IMR-90 (cell line): ENCODE measurements at places on chromosomes 1 and 21.

- peak; percentile 35 for DNase-seq
Observed at GRCh38 chr1:215282557-215282956, 200.0 kb downstream of the KCNK2 start.

- DNase-seq = no peak
Observed at GRCh38 chr21:34606621-34607020, 8.3 kb downstream of the RCAN1 start.

- DNase-seq = peak; percentile 62
Observed at GRCh38 chr1:9228609-9229008, 6.0 kb upstream of the H6PD start.

DNA sequence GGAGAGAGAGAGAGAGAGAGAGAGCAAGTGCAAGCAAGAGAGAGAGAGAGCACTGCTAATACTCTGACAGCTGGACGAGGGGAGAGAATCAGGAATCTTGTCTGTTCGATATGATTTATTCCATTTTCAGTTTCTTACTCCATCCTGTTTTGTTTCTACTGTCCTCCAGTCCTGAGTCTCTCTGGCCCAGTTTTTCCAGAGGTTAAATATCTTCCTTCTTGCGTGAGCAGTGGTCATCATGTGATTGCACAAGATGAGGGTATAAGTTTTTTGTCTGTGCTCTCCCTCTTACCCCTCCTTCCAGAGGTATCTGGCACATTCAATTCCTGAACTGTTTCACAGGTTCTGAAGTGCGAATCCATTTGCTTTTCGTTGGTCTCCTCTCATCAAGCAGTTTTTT is 16.8 kb downstream of the UBE2U start:
- DNase-seq = no peak

- no peak for DNase-seq
Observed at GRCh38 chr1:117564227-117565075, 41.4 kb upstream of the TENT5C start.

GRCh38 chr1:16926491-16927073 is 4.9 kb downstream of the CROCC start:
- DNase-seq = no peak

GRCh38 chr1:32877211-32878110 is 6.7 kb upstream of the FNDC5 start:
- no peak for DNase-seq

DNA sequence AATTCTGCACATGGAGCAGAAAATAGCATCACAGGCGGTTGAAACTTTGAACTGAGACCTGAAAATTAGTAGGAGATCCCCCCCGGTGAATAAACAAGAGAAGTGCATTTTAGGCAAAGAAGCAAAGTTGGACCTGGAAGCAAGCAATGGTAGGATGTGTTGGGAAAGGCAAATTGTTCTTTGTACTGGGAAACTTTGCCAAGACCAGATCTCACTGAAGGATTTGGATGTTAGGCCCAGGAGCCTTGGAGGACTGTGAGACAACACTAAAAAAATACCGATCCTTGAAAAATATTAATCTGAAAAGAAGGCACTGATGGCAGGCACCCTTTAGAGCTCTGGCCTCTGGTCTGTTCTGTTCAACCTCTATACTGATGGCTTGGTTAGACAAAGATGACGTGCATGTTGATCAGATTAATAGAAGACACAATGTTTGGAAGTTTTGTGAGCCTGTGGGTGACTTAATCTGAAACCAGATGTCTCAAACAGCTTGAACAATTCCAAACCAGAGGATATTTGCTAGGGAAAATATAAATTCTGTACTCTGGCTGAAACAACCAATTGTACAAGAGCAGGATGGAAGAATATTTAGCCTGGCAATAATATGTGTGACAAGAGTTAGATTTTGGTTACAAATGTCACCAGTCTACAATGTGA is 108.4 kb downstream of the ROR1 start:
- peak; percentile 47 for DNase-seq

GRCh38 chr21:33069645-33069993 is 322 bp upstream of the OLIG1 start:
- no peak for DNase-seq

GRCh38 chr1:29990304-29990703 is 733.1 kb downstream of the MATN1 start:
- no peak for DNase-seq

- DNase-seq = no peak
Observed at GRCh38 chr1:55213885-55214211, 1.3 kb downstream of the USP24 start.

GRCh38 chr1:41533731-41534080 is 49.2 kb upstream of the EDN2 start:
- DNase-seq = no peak

- peak; percentile 54 for DNase-seq
Observed at GRCh38 chr1:162548170-162548569, 13.4 kb upstream of the UAP1 start.

GRCh38 chr1:27863538-27863915 is 8.8 kb upstream of the THEMIS2 start:
- no peak for DNase-seq

DNA sequence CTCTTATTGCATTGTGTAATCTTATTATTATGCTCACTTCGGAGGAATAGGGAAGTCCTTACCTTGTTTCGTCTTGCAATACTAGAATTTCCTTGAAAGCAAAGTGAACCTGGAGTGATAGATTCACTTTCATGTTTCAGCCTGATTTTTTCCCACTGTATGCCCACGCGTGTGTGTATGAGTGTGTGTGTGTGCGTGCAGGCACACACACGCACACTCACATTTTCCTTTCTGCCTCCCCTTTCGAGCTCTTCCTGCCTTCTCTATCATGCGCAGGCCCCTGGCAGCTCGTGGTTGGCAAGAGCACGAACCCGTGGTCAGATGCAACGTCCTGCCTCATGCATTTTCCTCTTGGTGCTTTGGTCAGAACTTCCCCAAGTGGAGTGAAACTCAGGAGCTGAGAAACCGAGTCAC is at the start of gene GCSAML:
GCSAML (plus strand) TSS at position 366 of the 414 bp plus-strand sequence. CDS start 58 bp downstream, outside the sequence.
- no peak for DNase-seq

DNA sequence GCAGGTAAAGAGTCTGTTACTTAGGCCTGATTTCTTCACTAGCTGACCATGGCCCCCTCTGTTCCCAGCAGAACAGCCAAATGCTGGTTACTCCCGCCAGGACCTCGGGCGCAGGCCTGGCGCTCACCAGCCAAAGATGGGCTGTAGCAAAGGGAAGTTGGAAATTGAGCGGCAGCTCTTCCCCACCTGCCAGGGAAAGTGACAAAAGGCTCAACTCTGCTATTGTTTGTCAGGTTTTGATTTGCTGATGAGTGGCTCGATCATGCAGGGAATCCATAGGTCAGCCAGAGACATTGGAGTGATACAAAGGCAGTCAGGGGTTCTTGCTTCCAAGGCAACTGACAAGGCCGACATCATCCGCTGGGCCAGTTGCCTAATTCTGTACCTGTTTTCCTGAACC is 120.1 kb downstream of the ASTN1 start:
- no peak for DNase-seq

DNA sequence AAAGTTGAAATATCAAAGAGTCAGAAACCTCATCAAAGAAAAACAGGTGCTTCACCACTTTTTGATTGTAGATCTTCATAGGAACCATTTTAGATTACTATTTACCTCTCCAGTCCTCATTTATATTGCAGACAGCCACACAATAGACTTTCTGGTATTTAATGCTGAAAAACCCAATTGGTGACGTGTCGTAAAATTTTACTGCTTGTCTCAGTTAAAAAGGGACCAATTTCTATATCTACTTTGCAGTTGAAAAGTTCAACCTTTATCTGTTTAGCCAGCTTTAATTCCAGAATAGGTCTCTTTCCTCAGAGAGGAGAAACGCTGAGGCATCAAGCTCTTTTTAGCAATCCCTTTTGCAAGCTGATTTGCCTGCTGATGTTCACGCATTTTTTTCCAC is 1722.4 kb downstream of the PLA2G4A start:
- DNase-seq = no peak

DNA sequence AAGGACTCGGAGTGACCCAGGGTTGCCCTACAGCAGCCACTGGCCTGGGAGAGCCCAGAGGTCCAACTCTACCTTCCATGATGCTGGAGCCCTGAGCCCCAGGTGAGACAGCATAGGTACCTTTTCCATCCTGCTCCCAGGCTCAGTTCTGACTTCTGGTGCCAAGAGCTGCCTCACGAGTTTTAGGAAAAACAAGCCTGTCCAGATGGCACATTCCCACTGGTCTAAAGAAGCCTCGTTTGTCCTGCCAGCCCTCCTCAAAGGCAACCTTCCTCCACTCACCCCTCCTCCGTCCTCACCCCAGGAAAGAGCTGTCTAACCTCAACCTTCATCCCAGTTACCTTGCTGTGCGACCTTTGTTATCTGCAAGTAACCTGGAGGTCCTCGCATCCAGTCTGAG is 53.5 kb upstream of the PRELP start:
- no peak for DNase-seq

GRCh38 chr1:228390649-228391048 is 16.0 kb downstream of the TRIM11 start:
- no peak for DNase-seq

- DNase-seq = peak; percentile 86
Observed at GRCh38 chr1:202861420-202862132, 27.4 kb downstream of the RABIF start.

GRCh38 chr1:234768171-234768568 is 158.2 kb upstream of the IRF2BP2 start:
- DNase-seq = no peak

DNA sequence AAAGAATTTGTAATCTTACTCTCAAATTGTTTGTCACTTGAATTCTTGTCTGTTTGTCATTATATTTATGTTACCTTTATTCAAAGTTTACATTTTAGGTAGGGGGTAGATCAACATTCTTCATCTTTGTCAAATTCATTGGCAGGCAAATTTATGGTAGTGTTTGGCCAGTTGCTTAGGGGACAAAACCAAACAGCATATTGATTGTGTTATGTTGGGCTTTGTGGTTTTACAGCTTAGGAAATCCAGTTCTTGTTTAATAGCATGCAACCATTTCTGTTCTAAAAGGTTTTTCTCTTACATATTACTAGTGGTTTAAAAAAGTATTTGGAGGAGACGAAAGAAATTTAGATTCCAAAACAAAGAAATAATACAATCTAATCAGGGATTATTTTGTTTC is 91.4 kb downstream of the HMCN1 start:
- no peak for DNase-seq

DNA sequence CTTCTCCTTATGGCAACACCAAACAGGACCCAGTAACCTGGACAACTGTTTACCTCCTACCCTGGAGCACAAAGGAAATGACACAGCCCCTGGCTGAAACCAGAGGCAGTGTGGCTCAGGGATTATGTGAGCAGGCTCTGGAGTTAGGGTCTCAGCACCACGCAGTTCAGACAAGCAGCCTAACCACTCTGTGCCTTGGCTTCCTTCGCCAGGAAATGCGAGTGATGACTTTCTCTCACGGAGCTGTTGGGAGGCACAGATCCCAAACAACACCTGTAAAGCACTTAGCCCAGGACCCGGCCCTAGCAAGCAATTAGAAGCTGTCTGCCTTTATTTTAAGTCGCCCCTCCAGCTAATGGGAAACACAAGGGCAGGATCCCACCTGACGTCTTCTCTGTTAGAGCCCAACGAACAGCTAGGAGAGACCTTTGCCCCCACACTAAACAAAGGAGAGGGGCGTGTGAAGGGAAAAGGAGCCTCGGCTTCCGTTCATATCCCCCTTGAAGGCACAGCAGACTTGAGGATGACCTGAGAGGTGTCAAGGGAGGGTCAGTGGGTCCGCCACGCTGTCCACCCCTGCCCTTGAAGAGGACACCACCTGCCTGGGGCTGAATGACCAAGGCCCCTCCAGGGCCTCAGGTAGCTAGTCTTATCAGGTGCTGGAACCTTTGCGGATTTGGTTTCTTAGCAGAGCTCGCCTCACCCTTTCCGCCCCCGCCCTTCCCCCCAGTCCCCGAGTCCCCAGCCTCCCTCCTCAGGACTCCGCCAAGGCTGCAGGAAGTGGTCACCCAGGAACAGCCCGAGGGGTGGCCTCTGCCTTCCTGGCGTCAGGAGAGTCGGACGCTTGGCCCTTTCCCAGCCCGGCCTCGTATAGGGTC is 860 bp downstream of the TMEM63A start:
- peak; percentile 60 for DNase-seq

DNA sequence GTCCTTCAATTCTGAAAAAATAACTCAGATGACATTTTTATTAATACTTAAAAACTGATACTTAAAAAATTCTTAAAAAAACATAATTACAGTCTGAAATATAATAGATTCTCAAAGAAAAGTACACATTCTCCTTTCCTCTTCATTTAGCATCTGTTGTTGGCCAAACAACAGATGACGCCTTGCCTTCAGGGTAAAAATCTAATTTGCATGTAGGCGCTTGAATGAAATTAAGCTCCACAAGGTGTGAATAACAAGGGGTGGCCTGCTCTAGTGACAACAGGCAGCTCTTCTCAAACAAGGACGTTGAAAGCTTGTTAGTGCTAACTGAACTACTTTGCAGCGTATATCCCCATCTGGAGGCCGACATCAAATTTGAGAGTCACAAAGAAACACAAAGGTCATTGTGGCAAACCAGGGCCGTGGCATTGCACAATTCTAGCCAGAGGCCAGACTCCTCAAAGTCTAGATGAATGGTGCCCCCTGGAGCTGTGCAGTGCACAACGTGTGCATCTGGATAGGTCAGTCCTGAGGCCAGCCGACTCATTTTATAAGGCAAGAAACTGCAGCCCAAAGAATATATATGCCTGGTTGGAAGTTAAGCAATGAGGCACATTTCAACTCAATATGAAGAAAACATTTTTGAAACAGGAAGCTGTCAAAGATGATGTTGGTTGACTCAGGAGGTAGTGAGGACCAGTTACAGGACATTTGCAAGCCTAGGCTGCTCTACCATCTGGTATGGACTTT is 459.2 kb upstream of the RUNX1 start:
- DNase-seq = peak; percentile 65

DNA sequence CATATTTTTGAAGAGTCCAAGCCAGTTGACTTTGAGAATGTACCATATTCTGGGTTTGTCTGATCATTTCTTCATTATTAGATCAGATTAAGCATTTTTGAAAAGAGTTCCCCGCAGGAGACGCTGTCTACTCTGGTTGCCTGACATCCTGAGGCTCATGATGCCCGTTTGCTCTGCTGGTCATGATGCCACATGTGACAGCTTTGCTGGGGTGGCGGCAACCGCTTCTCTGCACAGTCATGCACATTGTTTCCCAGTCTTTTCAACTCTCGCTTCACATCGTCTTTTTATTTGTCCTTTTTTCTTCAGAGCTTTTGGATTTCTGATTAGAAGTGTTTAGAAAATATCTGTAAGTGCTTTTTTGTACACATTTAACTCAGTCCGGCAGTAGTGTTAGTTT is 90.7 kb downstream of the ST6GALNAC5 start:
- no peak for DNase-seq

DNA sequence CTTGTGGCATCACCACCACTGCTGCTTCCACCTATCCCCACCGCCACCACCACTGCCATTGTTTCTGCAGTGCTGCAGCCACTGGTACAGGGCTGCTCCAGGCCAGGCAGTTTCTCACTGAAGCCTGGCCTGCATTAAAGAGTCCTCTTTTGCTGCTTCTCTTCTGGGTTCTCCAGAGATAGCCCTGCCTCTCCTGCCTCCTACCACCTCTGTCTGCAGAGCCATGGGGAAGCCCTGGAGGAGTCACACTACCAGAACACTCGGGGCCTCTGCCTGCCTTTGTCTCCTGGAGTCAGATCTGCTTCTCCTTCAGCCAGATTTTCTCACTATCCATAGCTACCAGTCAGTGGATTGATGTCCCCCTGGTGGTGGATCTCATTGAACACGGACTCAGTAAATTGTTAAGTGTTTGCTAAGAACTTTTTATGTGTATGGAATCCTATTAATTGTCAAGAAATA is 37.7 kb upstream of the DDAH1 start:
- peak; percentile 85 for DNase-seq

- DNase-seq = no peak
Observed at GRCh38 chr1:55214212-55214933, 791 bp downstream of the USP24 start.
